Left forelimb (tissue), 1 donor: ENCODE measurements at places on chromosomes 16 and 17.
A peak's percentile ranks its signal among the peaks of the same experiment; 100 is the strongest.

DNA sequence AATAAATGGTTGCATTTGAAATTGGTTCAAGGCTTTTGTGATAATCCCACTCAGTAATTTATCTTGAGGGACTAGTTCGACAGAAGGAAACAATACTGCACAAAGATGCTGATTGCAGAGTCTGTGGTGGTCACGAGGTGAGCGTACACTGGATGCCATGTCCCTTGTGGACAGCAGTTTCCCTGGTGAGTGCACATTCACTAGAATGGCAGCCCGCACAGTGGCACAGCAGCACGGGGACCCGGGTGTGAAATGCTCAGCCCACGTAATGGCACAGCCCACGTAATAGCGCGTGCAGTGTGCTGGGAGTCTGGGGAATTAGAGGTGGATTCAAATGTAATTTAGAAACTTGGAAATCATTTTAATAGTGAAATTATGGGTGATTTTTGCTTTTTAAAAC is 154.0 kb downstream of the LGALS9B start:
- no peak for DNase-seq

- no peak for DNase-seq
These were observed 55.2 kb upstream of the ELAC2 start for GRCh38 chr17:13073018-13073417.

DNA sequence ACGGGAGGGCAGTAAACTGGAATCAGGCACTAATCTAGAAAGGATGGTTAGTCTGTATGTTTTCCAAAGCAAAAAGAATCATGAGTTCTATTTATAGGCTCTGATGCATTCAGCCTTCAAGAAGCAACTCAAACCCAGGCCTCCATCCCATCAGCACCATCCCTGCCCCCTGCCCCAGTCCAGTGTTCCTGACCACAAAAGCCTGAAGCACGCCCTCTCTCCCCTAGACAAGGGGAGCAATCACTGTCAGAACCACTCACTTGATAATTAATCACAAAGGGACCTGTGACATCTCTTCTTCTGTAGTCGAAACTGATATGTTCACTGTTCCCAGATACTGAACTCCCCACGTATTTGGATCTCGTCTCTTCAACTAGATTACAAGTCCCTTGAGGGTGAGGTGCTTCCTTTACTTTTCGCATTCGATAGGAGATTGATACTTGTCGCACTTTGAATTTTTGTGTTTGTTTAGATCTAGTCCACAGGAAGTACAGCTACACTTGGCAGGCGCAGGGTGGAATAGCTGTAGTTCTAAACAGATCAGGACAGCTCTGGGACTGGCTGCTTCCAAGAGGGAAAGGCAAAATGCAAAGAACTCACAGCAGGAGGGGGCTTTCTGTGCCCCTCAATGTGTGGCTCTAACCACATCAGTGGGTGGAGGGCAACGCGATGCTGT is 36.4 kb upstream of the CCDC182 start:
- no peak for DNase-seq

- DNase-seq = no peak
These were observed 45.9 kb downstream of the KANSL1 start for GRCh38 chr17:46147296-46147695.

- no peak for DNase-seq
These were observed 32.4 kb downstream of the LCMT1 start for GRCh38 chr16:25143928-25144327.

DNA sequence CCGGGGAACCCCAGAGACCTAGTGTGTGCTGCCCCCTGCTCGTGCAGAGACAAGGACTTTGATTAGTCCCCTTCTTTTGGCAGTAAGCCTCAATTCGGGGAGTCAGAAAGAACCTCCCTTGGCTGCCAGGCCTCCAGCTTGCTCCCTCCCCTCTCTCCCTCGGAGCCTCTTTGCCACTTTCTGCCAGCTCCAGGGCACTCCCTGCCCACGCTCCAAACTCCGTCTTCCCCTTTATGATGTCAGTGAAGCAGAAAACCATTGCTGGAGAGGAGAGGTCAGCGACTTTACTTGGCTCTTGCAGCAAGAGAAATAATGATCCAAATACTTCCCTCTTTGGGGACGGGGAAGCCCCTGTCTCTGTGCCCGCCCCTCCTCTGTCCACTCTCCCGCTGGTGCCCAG is 28.1 kb downstream of the TTYH2 start:
- no peak for DNase-seq

DNA sequence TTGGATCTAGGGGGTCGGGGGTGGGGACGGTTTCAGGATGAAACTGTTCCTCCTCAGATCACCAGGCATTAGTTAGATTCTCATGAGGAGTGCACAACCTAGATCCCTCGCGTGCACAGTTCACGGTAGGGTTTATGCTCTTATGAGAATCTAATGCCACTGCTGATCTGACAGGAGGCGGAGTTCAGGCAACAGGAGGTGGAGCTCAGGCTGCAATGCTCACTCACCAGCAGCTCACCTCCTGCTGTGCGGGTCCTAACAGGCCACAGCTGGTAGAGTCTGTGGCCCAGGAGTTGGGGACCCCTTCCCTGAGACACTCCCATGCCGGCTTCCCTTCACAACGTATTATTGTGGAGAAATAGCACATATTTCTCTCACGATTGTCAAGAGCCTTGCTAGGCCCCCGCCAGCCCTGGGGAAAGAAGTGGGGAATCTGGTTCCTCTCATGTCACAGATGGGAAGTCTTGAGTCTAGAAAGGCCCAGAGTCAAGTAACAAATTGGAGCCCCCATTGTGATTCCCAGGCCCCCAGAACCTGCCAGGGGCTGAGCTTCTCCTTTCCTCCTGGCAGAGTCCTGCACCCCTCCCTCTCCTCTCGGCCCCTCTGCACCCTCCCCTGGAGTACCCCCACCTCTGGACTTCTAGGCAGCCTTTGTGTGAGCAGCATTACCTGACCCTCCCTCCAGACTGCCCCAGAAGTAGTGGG is 6.1 kb upstream of the KRT14 start:
- no peak for DNase-seq

GRCh38 chr16:85570735-85571562 is 42.2 kb upstream of the GSE1 start:
- no peak for DNase-seq

DNA sequence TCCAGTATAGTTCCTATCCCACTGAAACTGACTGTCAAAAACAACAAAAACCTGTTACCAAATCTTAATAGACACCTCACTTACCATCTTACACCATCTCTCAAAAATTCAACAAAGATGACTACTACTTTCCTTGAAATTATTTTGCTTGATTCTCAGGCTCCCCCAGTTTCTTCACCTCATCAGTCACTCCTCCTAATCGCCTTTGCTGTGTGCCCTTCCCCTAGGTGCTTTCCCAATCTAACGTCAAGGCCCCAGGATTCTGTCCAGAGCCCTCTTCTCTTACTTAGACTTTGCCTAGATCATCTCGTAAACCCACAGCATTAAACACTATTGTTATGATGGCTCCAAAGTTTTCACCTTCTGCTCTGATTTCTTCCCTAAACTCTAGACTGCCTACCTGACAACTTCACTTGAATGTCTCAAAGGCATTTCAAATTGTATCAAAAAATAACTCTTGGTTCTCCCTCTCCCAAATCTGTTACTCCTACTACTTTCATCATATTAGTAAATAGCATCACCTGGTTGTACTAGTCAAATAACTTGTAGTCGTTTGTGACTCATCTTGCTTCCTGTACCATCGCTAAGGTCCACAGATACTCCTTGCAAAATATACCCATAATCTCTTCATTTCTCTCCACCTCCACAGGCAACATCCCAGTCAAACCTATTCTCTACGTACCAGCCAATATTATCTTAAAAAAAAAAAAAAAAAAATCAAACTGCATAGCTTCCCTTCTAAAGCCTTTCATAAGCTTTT is 18.0 kb downstream of the C16orf87 start:
- DNase-seq = no peak

DNA sequence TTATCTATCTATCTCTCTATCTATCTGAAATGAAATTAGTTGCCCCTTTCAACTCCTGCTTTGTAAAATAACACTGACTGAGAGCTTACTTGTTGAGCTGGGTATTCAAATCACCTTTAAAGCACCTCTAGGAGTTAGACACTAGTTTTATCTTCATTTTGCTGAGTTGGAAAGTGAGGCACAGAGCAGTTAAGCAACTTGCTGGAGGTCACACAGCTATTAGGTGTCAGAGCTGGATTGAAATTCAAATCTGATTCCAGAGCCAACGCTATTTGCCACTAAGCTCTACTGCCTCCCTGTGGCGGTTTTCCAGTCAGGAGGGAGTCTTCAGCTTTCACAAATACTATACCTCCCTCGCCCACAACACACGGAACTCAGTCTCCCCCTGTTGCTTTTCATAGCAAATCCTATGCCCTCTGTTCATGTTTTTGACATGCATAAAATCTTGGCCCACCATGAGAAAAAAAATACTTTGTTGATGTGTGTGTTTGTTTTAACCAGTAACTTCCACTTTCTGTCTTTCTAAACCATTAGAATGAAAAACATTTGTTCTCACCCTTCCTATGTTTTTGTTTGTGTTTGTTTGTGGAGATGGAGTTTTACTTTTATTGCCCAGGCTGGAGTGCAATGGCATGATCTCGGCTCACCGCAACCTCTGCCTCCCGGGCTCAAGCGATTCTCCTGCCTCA is 74.8 kb upstream of the SMURF2 start:
- no peak for DNase-seq

GRCh38 chr17:13244513-13244912 is 226.7 kb upstream of the ELAC2 start:
- DNase-seq = peak; percentile 68

DNA sequence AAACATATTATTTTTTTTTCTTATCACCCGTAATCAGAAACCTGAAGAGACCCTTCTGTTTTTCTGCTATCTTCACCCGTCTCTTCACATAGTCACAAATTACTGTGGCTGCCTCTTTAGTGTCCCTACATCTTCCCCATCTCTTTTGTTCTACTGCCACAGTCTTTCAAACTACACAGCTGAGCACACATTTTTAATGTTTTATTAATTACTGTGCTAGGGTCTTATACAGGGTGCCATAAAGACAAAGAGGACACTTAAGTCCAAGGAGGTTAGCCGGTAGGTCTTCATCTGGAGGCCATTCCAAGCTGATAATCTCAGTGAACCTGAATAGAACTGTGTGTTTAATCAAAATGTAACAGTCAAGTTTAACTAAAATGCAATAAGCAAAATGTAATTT is 20.7 kb downstream of the CNTNAP4 start:
- DNase-seq = no peak

DNA sequence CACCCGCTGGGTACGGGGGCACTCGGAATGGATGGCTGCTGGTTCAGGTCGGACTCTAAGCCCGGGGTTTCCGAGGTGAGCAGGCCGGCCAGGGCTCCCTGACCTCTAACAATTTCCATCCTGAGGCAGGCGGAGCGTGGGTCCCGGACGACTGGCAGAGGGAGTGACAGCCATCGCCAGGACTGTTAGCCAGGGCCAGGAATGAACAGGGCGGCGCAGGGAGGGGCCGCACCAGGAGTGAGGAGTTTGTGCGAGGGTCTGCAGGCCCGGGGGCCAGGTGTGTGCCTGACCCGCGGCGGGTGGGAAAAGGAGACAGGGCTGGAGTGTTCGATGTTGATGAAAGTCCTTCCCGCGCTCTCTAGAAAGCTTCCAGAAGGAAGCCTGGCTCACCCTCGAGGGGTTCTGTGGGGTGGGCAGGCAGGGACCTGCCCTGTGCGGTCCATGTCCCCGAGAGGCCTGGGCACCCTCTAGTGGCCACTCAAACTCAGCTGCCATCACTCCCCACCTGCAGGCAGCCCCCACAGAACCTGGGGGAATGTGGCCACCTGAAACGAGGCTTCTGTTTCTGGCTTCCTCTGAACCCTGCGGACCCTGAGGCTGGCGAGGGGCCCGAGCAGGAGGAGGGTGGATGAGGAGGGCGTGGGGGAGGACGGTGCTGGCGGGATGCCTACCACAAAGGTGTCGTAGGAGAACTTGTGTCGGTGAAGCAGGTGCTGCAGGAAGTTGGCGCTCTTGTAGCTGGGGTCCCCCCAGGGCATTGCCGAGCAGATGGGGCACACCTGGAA is 8.2 kb downstream of the RNF166 start:
- no peak for DNase-seq

DNA sequence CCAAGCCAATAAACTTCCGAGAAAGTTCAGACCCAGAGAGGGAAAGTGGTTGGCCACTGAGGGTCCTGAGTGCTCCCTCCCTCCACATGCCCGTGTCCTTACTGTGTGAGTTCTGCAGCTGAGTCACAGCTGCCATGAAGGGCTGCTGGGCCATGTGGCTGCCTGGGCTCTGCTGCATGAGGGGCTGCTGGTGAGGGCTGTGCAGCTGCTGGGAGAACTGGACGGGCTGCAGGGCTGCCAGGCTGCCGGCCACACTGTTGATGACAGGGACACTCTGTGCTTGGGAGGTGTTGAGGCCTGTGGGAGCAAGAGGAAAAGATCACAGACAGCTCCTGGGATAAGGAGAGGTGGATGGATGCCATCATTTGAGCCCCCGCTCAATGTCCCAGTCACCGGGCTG is 44.0 kb downstream of the HNF1B start:
- DNase-seq = no peak

GRCh38 chr16:85536073-85536410 is 77.1 kb upstream of the GSE1 start:
- no peak for DNase-seq

GRCh38 chr17:62755141-62755851 is 52.8 kb downstream of the MARCHF10 start:
- DNase-seq = no peak

- DNase-seq = no peak
These were observed 45.1 kb upstream of the DNAH9 start for GRCh38 chr17:11553135-11553534.

GRCh38 chr17:81423698-81424071 is 28.4 kb downstream of the BAHCC1 start:
- no peak for DNase-seq
